Cardiac septum (tissue), 1 donor: ENCODE measurements at places on chromosomes 6 and 20. TPM values are rescaled to one million over a fixed set of nuclear protein-coding genes. Genes with fewer than 3 reads are reported as not detected.

- no peak for DNase-seq
Observed at GRCh38 chr20:10012464-10012863, 22.3 kb upstream of the ANKEF1 start.

DNA sequence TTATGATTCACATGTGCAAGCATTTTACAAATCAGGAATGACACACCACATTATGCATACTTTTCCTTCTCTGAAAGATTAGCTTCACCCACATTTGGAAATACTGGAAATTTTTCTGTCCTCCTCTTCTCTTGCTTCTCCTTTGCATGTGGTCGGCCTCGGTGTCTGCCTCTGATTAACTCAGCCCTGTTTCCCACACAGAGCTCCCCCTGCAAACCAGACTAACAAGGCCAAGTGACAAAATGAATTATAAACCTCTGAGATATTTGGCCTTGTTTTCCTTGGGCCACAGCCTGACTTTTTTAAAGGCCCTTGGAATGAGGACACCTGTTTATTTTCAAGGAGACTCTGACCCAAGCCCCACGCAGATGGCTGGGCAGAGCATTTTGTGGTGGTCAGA, 9.0 kb upstream of the CCN6 start:
- no peak for DNase-seq

DNA sequence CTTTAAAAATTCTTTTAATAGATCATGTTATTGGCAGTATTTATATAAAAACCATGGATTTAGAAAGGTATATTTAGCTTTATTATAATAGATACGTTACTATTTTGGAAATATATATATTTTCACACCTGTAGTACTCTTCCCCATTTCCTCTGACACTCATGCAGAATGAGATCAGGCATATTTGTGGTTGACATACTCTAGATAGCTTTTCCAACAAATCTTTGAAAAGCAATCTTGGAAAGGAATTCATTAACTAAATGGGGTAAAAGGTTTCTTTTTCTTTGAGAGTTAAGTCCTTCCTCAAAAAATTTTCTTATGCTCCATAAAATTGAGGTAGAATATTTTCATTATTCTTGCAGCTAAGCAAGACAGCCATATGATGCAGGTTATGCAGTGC, 14.5 kb downstream of the ASF1A start:
- DNase-seq, result no peak

DNA sequence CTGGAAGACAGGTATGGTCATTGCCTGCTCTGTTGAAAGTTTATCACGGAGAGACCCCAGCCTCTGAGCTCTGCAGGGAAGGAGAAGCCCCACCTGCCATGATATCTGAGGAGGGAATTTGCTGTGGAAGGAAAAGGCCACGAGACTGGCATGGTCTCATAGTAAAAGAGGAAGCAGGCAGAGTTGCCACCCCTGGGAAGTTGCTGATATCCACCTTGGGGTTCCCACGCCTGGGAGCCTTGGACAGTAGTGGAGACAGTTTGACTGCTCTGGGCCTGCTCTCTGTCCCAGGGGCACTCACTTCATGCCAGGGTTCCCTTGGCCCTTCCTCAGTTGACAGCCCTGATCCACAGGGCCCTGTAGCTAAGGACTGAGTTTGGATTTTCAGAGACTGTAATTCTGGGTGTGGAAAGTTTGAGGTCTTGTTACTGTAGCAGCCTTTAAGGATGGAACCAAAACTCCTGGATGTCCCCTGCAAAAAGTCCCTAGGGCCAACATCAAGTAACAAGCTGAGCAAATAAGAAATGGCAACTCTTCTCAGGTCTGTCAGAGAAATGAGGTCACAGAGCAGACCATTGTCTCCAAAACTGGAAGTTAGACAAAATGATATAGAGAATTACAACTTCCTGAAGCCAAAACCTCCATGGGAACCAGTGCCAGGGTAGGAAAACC, 6.9 kb upstream of the SIRPB1 start:
- no peak for DNase-seq

DNA sequence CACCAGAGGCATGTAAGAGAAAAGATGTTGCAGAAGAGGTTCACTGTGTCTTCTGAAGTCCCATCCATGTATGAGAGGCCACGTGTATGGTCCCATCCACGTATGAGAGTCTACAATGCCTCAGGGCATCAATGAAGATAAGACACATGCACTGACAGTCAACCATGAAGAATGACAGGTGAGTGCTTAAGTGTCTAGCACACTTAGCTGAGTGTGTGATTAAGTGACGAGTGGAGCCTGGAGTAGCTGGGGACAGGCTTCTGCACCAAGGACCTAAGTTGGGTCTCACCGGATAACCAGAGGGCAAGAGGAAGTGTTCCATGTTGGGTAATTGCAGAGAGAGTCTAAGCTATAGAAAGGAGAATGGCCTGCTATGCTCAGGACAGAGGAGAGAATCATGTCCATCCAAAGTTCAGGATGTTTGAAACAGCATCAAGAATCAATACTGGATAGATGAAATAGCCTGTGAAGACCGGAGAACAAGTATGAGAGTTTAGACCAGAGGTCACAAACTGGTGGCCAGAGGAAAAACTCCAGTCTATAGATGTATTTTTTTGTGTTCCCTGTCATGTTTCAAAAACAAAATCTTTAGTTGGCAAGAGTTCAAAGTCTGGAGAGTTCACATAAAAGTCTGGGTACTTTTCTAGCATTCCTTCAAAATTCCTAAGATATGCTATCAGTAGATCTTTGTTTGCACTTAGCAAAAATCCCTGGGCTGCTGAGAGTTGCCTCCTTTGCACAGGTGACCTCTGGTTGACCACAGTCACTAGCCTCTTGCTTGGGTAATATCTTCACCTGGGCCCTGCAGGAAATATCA, 165.8 kb downstream of the KIF16B start:
- DNase-seq, result no peak

GRCh38 chr6:54633601-54634000, 213.0 kb upstream of the FAM83B start:
- no peak for DNase-seq

GRCh38 chr6:90892271-90892670, 305.4 kb upstream of the MAP3K7 start:
- DNase-seq, result no peak

GRCh38 chr20:48364688-48365421, 462.9 kb downstream of the PREX1 start:
- DNase-seq, result no peak

- no peak for DNase-seq
Observed at GRCh38 chr6:11514672-11515071, 22.9 kb upstream of the TMEM170B start.

DNA sequence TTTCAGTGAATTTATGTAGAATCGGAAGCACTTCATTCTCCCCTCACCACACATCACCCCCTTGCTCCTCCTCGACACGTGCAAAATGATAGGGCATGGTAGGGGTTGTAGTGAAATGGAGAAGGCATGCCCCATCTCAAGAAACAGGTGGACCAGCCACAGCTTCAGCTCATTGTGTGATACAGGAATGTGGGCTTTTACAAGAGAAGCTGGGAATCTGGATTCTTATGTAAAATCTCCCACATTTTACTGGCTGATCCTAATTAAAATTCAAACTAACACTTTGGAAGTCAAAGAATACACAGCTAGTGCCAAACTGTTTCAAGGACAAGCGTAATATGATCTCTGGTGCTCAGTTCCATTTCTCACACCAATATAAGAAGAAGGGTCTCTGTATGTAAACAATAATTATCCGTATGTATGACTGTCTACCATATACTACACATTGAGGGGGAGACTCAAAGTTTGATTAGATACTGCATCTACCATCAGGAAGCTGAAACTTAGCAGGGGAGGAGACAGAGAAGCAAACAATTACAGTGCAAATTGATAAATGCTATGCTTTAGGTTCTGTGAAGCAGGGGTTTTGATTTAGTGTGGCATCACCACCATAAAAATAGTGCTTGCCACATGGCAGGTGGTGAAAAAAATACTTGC, 24.3 kb upstream of the KIAA0408 start:
- no peak for DNase-seq

GRCh38 chr6:118876814-118877213, 17.1 kb upstream of the ASF1A start:
- DNase-seq, result no peak

- DNase-seq, result no peak
Observed at GRCh38 chr6:162777091-162777490, 49.3 kb downstream of the PACRG start.

- DNase-seq, result no peak
Observed at GRCh38 chr6:37168163-37168758, 1.7 kb upstream of the PIM1 start.

GRCh38 chr20:50366270-50367103, 143.7 kb upstream of the PTPN1 start:
- DNase-seq, result no peak

GRCh38 chr20:370151-370600, 10.4 kb upstream of the TRIB3 start:
- DNase-seq, result no peak

Gene WFDC10B
- not detected for total RNA-seq

Gene ITPR3
- total RNA-seq, result 6.9 TPM

Gene PROKR2
- not detected for total RNA-seq

Gene PCIF1
- total RNA-seq, result 30.2 TPM

Gene OVOL2
- not detected for total RNA-seq
